IMR-90 (cell line): ENCODE measurements at places on chromosomes 11 and 22. TPM values are rescaled to one million over a fixed set of nuclear protein-coding genes. Genes with fewer than 3 reads are reported as not detected.

Gene BMAL1
- 9.9 and 13.1 TPM in 2 replicates for total RNA-seq

- DNase-seq, result no peak
These were observed 30.2 kb downstream of the UQCR10 start for GRCh38 chr22:29797351-29797750.

DNA sequence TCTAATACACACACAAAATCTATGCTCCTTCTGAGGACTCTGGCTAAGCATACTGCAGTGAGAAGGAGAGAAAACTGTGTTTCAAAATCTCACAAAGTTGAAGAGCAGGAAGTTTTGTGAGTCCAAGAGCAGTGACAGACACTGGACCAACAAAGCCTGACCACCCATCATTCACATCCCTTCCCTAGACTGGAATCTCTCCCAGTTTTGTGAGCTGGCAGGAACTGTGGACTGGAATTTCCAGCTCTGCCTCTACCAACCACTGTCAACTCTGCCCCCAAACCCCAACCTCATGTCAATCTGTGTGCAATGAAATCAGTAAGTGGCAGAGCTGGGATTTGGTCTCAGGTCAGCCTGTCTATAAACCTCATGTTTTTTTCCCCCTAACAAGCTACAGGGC is 112.6 kb downstream of the ARL14EP start:
- DNase-seq, result no peak

Gene KRTAP5-1
- total RNA-seq, result not detected in 2 replicates

DNA sequence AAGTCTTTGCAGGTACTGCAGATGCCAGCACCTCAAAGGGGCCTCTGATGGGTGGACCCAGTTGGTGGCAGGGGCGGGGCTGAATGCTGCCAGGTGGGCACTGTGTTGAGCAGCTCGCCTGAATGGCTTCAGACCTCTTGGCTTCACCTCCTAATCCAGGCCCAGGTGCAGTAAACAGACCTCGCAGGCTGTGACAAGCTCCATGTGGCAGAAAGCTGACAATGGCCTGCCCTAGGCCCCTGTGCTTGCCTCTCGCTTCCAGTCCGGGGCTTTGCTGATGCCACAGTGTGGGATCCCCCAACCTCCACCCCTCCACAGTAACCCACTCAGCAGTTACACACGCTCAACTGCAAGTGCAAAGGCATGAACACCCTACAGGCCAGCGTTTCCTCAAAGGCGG is 9.4 kb downstream of the IGLL1 start:
- no peak for DNase-seq

Gene IFITM2
- 26.4 and 31.2 TPM in 2 replicates for total RNA-seq

DNA sequence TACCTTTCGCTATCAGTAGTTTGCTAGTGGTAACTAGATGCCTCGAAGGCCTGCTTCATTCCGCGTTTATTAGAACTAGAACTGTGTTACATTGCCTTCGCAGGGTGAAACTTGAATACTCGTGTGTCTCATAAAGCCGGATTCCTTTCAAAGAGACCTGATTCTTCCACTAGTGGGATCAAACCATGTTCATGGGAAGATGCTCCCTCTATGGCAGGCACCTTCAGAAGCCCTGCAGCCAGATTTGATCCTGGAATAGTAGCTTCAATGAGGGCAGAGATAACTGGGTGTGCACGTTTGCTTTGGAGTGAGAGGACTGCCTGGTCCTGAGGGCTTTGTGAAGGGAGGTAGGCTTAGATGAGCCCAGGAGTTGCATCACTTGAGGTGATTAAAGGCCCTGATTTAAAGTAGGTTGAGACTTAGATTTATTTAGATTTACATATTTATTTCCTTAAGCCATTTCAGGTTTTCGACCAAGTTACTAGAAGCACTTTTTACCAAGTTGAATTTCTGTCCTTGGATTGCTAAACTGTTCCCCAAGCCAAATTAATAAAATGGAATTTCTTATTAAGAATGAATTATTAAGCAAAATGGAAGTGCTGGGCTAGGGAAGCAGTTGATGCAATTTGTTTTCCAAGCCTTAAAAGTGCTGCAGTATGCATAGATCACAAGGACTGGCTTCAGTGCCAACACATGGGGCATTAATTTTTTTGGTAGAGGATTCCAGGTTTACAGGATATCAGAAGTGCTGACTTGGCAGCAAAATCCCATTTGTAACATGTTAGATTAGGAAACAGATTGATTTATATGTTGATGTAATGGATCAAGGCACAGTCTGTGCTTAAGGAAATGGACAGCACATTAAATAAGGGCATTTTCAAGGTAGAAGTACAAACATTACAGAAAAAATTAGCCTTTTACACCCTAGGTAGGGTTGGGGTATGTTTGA is 32.9 kb downstream of the APLP2 start:
- no peak for DNase-seq

Gene APOA1
- 0.18 and 0.56 TPM in 2 replicates for total RNA-seq

Gene PRR5
- total RNA-seq, result 7.5 and 8.1 TPM in 2 replicates

DNA sequence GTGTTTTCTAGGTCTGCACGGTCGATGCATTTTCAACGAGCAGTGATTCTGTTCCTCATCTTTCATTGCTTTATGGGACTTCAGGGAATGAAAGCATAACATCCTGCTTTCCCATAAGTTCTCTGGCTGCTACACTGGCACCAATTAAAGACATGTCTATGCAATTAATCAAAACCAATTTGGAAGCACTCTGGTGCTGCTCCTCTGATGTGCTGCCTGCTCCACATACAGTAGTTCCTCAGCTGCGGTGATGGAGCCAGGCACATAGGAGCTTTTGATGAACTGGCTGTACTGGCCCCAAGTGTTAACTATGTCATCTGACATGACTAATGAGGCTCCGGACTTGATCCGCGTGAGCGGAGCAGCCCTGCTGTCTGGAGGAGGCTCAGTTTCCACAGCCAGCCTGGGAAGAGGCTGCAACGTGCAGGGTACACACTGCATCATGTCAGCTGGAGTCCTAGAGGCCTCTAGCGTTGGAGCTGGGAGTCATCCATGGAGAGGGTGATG is 29.8 kb downstream of the GVQW3 start:
- DNase-seq, result no peak

Gene DKK3
- total RNA-seq, result 348 and 453 TPM in 2 replicates

Gene CNIH2
- 0.54 and 0.83 TPM in 2 replicates for total RNA-seq

DNA sequence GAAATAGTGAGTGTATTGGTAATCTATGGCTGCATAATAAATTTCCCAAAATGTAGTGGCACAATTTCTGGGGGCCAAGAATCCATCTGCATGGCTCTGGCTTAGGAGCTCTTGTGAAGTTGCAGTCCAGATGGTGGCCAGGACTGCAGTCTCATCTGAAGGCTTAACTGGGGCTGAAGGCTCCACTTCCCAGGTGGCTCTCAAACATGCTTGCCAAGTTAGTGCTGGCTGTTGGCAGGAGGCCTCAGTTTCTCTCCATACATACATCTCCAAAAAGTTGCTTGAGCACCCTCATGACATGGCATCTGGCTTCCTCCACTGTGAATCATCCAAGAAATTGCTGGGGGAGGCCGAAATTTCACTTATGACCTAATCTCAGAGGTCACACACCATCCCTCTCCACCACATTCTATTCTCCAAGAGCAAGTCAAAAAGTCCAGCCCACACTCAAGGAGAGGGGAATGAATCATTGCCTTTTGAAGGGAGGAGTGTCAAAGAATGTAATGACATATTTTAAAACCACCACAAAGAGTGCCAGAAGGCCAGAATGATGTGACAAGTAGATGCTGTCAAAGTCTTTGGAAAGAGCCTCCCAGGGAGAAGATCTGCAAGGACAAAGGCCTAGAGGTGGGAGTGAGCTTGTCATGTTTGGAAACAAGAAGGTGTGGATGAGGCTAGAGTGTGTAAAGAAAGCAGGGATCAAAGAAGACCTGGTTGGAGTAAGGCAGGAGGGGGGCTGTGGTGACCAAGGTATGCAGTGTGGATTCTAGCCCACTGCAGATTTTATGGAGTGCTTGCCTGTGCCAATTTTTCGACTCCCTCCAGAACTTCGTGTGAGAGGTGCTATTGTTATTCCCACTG is 566.2 kb downstream of the MIAT start:
- peak; percentile 89 for DNase-seq

Gene C11orf86
- total RNA-seq, result not detected in 2 replicates

DNA sequence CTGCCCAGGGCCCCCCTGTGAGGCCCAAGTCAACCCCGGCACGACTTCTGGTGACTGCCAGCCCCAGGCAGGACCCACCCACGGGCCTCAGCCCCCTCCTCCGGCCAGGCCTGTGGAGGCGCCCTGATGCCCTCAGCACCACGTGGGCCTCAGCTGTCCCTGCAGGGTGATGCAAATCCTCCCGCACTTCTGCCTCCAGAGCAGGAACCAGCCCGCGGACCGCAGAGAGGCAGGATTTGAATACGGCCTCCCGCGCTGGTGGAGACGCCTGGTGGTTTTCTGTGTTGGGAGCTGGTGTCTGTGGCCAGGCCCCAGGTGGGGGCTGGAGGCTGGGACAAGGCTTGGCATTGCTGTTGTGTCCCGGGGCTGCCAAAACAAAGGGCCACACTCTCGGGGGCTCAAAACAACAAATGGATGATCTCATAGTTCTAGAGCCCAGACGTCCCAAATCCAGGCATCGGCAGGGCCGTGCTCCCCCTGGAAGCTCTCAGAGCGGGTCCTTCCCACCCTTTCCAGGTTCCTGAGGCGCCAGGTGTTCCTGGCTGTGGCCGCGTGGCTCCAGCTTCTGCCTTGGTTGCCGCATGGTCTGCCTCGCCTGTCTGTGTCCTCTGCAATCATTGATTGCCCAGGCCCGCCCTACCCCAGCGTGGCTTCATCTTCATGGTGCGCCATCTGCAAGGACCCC is 19.4 kb downstream of the TRPM5 start:
- no peak for DNase-seq

- no peak for DNase-seq
These were observed 4.4 kb downstream of the APOL1 start for GRCh38 chr22:36257308-36257707.

DNA sequence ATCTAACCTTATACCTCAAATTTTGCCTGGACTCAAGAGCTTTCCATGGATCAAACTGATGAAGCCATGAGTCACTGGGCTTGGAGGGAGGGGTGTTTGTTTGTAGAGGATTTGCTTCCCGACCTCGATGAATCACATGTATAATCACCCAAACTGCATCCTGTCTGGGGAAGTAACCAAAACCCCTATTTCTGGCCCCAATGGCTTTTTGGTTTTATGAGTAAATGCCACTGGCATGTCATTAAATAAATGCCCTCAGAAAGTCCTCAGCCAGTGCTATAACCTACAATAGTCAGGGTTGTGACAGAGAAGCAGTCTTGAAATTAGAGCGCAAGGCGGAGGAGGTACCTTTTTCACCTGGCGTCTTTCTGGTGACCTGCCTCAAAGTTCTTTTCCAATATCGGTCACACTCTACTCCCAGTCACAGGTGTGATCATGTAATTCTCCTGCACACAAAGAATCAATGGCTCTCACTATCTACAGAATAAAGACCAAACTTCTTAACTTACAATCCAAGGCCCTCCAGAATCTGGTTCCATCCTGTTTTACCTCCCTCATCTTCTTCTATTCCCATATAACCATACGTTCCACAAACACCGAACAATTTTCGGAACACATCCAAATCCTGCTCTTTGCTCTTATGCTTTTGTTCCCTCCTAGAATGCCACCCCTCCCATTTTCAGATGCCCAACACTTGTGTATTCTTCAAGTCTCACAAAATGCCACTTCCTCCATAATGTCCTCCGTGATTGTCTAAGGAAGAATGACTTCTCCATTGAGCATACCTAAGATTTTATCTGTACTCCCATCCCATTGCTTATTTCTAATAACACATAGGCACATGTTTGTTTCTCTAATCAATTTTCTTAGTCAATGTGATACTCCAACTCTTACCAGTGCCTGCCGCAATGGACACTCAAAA is 81.3 kb upstream of the BLID start:
- DNase-seq, result peak; percentile 99

DNA sequence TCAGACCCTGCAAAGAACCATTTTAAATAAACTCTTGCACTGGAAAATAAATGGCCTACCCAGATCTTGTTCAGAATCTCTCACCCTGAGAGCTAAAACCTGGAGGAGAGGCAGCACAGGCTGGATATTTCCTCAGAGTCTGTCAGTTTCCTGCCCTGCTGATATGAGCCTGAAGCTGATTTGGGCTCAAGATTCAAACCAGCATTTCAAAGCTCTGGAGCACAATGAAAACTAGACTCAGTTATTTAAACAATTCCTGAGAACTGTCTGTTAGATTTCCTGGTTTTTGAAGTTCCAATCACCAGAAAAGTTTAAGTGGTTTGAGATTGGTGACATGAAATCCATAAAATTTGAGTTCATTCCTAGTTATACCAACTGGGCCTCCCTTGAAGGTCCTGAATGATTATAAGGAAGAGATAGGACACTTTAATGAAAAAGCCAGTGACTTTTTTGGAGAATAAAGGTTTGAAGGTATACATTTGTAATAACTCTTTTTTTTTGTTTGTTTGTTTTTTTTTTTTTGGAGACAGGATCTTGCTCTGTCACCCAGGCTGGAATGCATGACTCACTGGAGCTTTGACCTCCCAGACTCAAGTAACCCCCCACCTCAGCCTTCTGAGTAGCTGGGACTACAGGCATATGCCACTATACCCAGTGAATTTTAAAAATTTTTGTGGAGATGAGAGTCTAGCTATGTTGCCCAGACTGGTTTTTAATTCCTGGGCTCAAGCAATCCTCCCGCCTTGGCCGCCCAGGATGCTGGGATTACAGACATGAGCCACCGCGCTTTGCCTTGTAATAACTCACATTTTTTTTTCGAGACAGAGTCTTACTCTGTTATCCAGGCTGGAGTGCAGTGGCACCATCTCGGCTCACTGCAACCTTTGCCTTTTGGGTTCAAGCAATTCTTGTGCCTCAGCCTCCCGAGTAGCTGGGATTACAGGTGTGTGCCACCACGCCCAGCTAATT is 8.0 kb upstream of the ESAM start:
- DNase-seq, result peak; percentile 35

DNA sequence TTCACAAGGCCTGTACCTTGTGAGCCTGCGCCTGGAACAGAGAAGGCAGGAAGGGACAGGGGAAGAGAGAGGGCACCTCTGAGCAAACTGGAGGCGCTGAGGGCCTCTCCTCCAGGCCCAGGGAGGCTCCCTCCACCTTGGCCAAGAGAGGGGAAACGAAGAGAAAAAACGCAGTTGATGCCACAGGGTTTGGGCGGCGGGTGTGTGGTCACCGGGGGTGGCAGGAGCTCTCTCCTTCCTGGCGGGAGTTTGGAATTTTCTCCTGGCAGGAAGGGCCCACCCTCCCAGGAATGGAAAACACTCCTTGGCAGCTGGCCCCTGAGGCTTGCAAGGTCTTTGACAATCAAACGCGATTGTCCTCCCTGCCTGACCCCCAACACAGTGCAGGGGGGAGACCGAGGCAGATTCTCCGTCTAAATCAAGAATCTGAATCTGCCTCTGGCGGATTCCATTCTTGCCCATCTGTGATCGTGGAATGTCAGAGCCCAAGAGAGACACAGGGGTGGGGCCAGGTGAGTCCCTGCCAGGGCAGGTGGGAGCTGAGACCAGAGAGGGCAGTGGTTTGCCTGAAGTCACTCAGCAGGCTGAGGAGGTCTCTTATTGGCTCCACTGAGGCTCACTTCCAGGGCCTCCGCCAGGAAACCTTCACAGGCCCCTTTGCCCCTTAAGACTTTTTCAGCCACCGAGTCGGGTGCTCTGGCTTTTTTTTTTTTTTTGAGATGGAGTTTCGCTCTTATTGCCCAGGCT is 21.0 kb downstream of the RPL3 start:
- DNase-seq, result no peak

GRCh38 chr22:48099671-48100070 is 1337.2 kb downstream of the TBC1D22A start:
- no peak for DNase-seq

Gene EPS8L2
- total RNA-seq, result 12.2 and 17.2 TPM in 2 replicates

- DNase-seq, result no peak
These were observed 519.9 kb downstream of the TBC1D22A start for GRCh38 chr22:47282366-47282765.
